Stimulated activated CD8-positive, alpha-beta memory T cell treated with anti-CD3 and anti-CD28 coated beads, Interleukin-4, amount 100 ng/mL, for 4 hours (primary cell): ENCODE measurements at places on chromosomes 1 and 21.

DNA sequence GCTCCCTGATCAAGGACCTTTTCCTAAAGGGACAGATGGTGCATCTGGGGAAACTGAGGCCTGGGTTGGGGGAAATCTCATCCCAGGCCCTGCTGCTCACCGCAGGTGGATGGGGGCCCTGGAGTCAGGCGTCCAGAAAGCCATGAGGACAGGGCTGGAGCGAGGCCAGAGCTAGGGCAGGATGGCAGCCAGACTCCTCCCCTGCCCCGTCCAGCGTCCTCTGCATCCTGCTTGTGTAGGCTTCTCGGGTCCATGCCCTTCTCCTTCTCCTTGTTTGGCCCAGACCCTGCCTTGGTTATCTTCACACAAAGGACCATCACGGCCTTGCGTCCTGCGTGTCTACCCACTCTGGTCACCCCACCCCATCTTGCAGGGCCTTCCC, 43.0 kb downstream of the TRIM11 start:
- no peak for DNase-seq

DNA sequence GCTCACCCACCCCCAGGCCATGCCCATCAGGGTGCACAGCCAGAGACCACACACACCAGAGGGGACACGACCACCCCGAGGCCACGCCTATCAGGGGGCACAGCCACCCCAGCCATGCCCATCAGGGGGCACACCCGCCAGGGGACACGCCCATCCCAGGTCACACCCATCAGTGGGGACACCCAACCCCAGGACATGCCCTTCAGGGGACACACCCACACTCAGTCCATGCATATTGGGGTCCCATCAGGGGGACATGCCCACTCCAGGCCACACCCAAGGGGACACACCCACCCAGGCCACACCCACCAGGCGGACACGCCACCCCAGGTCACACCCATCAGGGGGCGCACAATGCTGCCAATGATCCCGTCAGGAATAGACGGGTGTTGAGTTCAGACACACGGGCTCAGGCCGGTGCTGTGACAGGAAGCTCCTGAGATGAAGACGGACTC, 20.7 kb downstream of the MCM3AP start:
- no peak for DNase-seq

DNA sequence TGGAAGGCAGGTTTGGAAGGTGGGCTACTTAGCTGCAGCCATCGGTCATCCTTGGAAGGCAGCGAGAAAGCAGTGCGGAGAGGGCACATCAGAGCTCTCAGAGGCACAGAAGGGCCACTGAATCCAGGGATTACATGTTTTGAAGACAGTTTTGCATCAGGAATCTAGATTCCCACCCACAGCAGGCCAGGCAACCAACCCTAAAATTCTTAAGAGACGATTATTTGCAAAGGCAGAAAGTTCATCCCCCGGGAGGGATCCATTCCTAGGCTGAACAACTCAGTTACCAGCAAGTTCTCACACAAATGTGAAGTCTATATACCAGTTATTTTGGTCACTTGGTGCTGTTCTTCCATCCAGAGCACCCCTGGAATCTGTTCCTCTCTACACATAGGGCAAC, 457.3 kb upstream of the VAMP3 start:
- no peak for DNase-seq

GRCh38 chr1:109361649-109362048, 36.1 kb downstream of the SORT1 start:
- DNase-seq = no peak

- no peak for DNase-seq
Observed at GRCh38 chr1:101995984-101996745, 561 bp downstream of the OLFM3 start.

- no peak for DNase-seq
Observed at GRCh38 chr1:32715901-32716311, 13.3 kb upstream of the SYNC start.

DNA sequence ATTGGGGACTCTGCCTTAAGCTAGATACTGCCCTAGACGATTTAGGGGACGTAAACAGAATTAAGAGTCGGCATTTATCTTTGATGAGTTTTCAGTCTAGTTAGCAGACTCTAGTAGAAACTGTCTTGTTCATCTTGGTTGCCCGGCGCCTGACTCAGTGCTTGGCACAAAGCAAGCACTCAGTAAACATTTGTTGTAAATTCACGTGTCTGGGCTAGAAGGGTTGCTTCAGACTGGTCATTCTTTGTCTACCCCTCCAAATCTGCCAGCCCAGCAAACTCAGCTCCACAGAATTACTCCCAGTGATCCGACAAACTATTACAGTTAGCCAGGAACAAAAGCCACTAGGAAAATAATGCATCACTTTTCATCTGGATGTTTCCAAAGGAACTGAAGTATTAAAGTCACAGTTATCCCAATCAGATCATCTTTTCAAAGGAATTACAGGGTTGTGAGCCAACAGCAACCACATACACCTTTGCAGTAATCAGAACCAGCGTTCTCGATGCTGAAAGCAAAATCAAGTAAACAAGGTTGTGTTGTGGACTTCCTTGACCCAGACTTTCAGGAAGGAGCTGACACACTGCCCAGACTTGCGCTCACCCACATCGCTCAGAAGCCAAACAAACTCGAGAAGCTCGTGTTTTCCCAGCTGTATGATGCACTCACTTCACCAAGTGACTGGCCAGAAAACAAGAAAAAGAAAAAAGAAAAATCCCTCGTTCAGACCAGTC, 66.5 kb upstream of the GADD45A start:
- DNase-seq = no peak

GRCh38 chr1:9466780-9467758, 72.2 kb upstream of the SLC25A33 start:
- no peak for DNase-seq
